ENCODE measurements at places on chromosomes 3 and 15.

DNA sequence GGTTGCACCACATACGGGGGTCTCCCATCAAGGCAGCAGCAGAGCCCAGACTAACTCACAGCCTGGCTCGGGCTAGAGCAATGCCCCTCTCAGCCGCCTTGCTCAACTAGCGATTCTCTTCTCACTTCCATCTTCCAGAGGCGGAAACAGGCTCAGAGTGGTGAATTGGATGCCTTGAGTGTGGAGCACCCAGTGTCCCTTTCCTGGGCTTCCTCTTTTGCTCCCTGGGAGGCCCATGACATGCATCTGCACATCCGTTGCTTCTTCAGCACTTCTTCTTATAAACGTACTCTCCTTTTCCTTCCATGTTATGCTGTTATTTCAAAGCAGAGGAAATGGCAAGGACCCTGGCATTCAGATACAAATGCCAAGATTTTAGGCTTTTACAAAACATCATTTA lies 2.1 kb upstream of the IQSEC1 start:
- DNase-seq: no peak

DNA sequence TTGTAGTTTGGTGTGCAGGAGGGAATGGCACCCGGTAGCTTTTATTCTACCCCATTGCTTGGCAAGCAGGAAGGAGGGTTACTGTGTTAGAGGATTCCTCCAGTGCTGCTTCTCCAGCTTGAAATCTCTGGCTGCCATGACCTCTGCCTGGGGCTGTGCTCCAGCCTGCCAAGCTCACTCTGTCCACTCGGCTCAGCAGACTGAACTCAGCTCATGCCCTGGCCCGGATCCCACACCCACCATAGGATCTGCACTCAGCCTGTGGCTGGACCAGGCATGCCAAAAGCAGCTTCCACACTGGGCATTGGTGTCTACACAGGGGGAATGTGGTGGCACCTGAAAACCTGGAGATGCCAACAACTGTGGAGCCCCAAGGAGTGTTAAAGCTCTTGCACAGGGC lies 26.3 kb downstream of the CLDN16 start:
- no peak for DNase-seq

DNA sequence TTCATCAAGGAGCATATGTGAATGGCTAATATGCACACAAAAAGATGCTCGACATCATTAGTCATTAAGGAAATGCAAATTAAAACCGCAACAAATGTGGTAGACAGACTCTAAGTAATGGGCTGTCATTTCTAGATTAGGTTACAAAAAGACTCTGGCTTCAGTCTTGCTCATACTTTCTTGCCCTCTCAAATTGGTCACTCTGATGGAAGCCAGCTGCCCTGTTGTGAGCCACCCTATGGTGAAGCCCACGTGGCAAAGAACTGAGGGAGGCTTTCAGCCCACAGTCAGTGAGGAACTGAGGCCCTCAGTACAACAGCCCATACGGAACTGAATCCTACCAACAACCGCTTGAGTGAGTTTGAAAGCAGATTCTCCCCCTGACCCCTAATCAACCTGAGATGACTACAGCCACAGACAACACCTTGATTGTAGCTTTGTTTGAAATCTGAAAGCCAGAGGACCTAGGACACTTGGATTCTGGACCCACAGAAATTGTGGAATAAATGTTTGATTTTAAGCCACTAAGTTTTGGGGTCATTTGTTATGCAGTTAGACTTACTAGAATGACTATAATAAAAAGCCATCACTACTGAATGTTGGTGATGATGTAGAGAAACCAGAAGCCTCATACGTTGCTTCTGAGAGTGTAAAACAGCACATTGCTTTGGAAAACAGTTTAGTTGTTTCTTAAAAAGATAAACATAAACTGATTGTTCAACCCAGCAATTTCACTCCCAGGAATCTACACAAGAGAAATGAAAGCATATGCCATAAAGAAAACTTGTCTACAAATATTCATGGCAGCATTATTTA lies 45.7 kb downstream of the EHHADH start:
- DNase-seq: no peak

DNA sequence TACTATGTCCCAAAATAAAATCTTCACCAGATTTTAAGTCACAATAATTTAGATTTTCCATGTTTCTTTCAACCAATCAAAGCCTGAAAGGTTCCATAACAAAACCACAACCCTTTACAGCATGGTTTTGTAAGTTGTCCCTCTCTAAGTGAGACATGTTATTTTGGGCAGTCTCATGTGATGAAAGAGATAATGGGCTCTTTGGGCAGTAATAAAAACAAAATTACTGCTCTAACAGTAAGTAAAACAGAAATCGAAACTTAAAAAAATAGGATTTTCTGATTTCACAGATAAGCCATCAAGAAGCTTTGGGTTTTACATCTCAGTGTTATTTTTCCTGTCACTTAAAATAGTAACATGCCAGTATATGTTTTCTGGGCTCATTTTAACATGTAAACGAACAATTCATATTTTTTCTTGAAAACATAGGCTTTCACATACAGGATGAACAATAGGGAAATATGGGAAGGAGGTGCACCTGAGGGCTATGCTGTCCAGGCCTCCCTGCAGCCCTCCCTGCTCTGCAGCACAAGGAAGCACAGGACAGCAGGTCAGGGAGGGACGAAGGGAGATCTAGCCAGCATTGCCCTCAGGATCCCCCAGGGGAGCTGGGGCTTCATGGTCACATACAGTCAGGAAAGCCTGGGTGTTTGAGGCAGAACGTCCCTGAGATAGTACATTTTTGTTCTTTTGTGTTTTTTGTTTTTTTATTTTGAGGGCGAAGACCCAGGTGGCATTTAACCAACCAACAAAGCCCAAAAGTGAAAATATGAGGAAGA lies 157.4 kb downstream of the SHOX2 start:
- no peak for DNase-seq

DNA sequence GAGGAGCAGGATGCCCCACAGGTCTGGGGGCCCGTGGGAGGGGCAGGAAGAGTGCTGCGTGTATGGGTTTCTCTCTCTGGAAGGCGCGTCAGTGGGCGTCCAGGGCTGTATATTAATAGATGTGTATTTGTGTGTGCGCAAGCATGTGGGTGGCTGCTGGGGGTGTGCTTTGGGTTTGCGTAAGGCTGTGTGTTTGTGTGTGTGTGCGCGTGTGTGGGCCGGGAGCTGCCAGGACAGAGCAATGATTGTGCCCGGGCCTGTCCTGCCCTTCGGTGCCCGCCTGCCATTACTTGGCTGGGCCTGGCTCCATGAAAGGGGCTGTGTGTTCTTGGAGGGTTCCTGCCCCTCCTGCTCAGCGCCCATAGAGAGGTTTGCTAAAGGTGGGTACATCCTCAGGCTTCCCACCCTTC lies 16.3 kb downstream of the CSPG4 start:
- no peak for DNase-seq

- no peak for DNase-seq
Observed at GRCh38 chr15:66912441-66912840, 153.0 kb upstream of the SMAD3 start.

DNA sequence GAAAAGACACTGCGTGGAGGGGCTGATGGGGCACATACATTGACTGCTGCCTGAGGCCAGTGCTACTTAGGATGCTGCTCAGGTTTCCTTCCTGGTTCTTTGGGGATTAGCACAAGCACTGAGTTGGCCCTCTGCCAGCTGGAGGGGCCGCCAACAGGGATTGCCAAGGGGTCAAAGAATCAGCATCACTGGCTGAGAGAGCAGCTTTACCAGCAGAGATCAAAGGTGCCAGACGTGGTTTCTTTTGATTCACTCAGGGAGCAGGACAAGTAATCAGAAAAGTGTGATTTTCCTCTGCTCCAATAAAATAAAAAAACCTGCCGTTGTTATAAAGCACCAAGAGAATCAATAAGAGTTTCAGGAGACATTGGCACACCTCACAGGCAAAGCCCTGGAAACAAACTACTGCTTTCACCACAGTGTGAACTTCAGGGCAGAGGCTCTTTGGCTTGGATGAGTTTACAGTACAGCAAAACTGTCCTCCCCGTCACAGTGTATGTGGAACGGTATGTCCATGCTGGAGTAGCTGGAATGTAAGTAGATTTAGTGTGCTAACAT lies 45.8 kb upstream of the FSIP1 start:
- no peak for DNase-seq

- DNase-seq: no peak
Observed at GRCh38 chr3:11377719-11378118, 105.5 kb downstream of the ATG7 start.
